ENCODE measurements at places on chromosomes 1 and 21.

GRCh38 chr1:98277118-98277517, 356.3 kb upstream of the DPYD start:
- DNase-seq = no peak

- DNase-seq = no peak
These were observed 48.9 kb downstream of the SLC35D1 start for GRCh38 chr1:67005068-67005467.

DNA sequence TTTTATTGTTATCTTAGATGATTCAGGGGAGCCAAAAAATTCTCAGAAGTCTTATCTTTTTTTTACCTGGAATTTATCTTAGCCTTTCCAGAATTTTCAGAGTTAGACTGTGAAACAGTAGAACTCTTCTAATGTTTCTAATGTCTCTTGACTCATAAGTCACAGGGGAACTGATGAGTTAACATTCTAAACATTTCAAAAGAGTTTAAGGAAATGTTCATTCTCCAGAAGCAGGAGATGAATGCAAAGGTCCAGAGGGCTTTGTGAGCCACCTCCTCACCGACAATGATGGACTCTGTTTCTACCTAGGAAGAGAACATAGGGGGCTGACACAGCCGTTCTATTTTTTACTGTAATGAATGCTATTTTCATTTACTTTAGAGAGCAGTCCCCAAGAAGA, 157.5 kb downstream of the BRINP2 start:
- no peak for DNase-seq

DNA sequence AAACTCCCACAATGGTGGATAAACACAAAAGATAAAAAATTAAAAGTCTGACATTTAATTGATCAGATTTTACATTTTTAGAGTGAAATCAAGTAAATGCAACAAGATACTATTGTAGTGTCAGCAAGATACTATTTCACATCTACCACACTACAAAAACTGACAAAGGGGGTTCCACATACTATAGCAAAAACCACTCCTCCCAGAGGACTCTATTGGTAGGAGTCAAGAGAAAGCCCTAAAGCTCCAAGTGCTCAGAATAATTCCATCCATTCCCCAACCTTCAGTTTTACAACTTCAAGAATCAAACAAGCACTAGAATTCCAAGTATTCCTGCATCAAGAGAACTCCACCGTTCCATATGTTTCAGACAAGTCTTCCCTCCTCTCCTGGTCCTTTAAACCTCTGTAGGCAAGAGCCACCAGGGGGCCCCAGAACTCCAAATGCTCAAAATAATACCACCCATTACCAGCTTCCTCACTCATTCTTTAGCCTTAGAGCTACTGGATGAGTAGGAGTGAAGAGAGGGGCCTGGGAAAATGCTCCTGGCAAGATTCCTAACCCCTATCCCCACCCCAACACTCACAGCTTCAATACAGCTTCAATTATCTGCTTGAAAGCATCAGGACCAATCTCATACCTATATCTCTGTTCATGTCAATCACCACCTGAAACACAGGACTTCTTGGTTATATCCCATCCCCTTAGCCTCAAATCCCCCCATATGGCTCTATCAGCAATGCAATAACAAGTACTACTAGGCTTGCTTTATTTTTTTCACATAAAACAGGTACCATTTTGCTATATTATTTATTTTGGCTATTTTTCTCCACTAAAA, 9.9 kb downstream of the TOR1AIP2 start:
- peak; percentile 72 for DNase-seq

DNA sequence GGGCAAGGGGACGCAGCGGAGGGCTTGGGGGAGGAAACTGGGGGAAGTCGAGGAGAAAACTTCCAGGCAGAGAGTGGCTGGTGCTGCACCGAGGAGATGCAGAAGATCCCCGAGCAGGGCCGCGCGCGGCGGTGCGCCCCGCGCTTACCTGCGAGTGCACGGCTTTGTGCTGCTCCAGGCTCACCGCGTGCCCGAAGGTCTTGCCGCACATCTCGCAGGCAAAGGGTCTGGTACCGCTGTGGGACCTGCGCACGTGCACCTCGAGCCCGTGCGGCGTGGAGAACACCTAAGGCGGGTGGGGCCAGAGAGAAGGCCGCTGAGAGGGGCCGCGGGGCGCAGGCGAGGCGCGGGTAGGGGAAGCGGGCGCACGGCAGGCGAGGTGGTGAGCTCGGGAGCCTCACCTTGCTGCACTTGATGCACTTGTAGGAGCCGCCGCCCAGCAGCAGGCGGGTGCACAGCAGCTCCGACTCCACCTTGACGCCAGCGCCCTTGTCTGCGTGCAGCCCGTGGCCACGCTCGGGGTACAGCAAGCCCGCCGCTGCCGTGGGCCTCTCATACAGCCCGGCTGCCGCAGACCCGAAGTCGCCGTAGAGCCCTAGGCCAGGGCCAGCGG, 6.4 kb downstream of the GFI1 start:
- no peak for DNase-seq

DNA sequence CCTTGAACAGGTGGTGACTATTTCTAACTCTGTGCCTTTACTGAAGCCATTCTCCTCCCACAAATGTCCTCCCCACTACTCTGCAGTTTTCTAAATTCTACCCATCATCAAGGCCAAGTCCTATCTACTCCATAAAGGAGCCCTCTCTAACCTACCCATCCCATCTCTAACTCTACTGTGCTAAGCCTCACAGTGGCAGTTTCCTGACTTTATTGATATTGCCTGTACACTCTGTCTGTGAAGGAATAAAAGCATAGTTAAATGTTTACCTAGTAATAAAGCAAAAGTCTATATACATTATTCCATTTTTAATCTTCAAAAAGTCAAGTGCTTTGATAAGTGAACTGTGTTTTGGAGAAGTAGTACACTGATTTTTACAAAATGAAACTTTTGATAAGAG, 178.4 kb upstream of the HMCN1 start:
- no peak for DNase-seq

- DNase-seq = peak; percentile 96
These were observed 90.7 kb downstream of the MT1HL1 start for GRCh38 chr1:236913371-236914037.

- peak; percentile 77 for DNase-seq
These were observed at the start of gene PTPRC for GRCh38 chr1:198638894-198639635. Gene PTPRC (plus strand): TSS chr1:198639040. CDS start chr1:198639269, 229 bp downstream.

GRCh38 chr1:41285818-41286217, 43.7 kb upstream of the SCMH1 start:
- no peak for DNase-seq

- DNase-seq = peak; percentile 84
These were observed 2.8 kb upstream of the COL18A1 start for GRCh38 chr21:45401916-45402900.

GRCh38 chr1:231383159-231383860, 38.8 kb downstream of the EGLN1 start:
- DNase-seq = no peak

DNA sequence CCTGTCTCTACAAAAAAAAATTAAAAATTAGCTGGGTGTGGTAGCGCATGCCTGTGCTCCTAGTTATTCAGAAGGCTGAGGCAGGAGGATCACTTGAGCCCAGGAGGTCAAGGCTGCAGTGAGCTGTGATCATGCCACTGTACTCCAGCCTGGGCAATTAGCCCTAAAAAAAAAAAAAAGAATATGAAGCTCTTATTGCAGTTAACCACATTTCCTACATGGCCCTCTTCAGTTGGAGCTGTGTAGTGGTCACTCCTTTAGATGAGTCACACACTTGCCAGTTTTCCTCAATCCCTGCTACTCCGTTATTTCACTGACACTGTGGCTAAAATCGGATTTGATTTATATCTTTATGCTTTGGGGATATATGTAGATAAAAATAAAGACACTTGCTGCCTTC, 11.8 kb downstream of the NFYC start:
- DNase-seq = peak; percentile 22

- DNase-seq = no peak
These were observed 33.7 kb downstream of the RAB3B start for GRCh38 chr1:51956528-51957509.

DNA sequence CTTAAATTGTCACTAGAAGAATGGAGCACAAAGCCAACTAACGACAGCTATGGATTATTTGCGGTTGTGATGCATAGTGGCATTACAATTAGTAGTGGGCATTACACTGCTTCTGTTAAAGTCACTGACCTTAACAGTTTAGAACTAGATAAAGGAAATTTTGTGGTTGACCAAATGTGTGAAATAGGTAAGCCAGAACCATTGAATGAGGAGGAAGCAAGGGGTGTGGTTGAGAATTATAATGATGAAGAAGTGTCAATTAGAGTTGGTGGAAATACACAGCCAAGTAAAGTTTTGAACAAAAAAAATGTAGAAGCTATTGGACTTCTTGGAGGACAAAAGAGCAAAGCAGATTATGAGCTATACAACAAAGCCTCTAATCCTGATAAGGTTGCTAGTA, 13.5 kb downstream of the USP1 start:
- no peak for DNase-seq

DNA sequence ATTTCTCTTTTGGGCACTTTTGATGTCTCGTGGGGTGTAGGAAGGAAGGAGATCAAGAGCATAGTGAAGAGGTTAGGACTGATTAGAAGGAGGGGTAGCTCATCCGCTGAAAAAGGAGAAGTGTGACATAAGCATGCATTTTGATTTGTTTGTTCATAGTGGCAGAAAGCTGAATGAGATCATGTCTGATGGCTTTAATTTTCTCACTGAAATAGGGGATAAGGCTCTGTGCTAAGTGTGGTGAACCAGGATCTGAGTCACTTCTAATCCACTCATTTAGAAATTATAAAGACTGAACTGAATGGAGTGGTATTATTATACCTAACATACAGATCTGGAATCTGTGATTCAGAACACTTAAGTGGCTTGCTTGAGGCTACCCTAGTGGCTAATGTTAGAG, 344.5 kb downstream of the PDE4B start:
- DNase-seq = no peak

DNA sequence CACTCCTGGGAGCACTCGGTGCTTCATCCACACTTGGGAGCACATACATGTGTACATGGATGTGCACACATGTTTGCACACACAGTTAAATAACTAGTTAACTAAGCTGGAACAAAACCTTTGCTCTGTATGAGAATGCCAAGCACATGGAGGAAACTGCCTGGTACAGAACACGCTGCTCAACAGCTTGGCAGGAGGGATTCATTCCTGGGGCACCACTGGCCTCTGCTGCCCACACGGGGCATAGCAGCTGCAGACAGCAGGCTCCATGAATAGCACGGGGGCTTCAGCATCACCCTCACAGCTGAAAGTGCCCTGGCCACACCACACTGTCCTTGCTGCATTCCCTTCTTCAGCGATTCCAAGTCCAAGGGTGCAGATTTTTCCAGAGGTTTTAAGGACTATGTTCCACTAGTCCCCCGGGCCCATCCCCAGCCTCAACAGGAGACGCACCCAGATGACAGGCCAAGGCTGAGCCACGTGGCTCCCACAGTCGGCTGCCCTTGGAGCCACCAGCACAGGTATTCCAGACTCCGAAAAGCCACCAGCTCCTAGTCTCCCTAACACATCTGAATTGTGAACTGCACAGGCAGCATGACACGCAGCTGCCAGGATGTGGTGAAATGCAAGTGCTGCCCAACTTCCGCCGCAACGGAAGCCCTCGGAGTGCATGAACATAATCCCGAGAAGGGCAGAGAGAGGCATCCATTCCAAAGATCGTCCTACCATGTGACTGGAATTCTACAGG, 16.9 kb downstream of the NPHP4 start:
- DNase-seq = peak; percentile 55

DNA sequence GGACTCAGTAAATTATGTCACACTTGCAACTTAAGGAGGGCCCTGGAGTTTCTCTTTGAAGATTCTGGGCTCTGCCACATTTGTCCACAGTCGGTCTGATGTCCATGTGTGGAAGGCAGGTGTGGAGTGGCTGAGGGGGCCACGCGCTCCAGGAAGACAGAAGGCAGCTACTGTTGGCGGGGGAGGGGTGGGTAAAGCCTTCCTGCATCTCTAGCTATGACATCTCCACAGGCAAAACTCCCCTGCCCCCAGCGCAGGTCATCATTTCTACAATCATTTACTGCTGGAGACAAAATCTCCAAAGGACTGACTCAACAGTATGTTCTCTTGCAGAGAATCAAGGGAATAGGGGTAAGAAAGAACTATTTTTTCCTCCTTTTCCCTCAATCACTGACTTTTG, 11.4 kb upstream of the TSPEAR start:
- no peak for DNase-seq

- no peak for DNase-seq
These were observed 3.8 kb downstream of the SLC27A3 start for GRCh38 chr1:153778824-153779519.

GRCh38 chr1:88935522-88936222, 44.3 kb upstream of the GTF2B start:
- peak; percentile 61 for DNase-seq

- DNase-seq = no peak
These were observed at the start of gene LCE1B for GRCh38 chr1:152811671-152812070. Gene LCE1B (plus strand): TSS chr1:152811971. CDS start chr1:152812447, 476 bp downstream.

GRCh38 chr1:22489823-22490222, 38.2 kb downstream of the ZBTB40 start:
- DNase-seq = no peak

DNA sequence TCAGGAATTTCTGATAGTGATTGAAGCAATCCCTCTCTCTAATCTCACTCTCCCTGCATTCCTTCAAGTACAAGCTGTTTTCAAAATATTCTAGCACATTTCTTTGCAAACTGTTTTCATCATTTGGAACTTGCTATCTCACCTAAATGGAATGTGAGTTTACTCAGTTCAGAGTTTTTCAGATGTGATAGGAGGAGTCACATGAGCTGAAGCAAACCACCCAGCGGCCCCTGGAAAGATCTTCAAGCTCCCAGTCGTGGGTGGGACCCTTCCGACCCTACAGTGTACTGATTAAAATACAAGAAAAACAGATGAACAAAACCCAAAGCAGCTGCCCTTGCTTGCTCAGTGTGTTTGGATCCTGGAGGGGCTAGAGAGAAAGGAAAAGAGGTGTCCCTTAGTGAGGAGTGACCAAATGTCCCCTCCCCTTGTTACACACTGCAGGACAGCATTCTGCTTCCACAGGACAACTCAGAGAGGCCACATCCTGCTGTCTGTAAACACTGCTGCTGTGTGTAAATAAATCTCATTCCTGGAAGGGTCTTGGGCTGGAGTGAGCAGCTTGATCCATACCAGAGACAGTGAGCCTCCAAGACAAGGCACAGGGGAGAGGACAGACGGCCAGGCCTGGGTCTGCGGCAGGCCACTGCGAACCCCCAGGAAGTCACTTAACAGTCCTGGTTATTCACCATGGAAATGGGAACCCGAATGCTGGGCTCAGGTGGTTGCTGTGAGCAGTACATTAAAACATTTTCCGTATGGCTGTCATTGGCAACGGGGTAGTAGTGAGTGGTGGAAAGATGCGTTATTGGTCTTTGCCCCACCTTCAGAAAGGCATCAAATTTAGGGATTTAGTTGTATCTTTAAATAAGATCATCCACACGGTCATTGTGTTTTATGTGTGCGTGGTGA, 229.2 kb downstream of the RHOU start:
- DNase-seq = no peak

- DNase-seq = no peak
These were observed 850.9 kb downstream of the USP25 start for GRCh38 chr21:16580661-16581060.

All from hematopoietic multipotent progenitor cell treated with erythropoietin and hydrocortisone succinate and interleukin-3 and kit ligand, for 8 days (in vitro differentiated cells).